Suppressor macrophage treated with lipopolysaccharide for 4 hours (primary cell): ENCODE measurements at places on chromosomes 2 and 18.

- no peak for DNase-seq
Observed at GRCh38 chr2:69561101-69561500, 82.4 kb downstream of the AAK1 start.

- DNase-seq, result no peak
Observed at GRCh38 chr2:200742426-200742825, 69.3 kb upstream of the BZW1 start.

DNA sequence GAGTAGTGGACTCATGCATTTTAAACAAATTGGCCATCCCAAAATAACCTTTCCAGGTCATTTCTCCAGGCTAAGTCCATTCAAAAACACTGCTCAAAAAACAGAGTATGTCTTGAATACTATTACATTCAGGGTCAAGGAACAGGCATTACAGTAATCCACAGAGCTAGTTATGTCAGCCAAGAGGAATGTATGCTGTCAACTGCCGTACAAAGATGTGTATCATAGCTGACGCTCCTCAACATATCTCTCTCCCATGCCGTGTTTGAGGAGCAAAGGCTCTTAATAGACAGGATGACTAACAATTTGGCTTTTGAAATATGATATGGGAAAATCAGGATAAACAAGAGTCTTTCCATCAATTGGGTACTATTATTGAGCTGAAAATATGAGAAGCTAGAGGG is 68.8 kb upstream of the KCTD1 start:
- DNase-seq, result no peak

GRCh38 chr2:172079838-172080640 is 5.3 kb upstream of the DLX1 start:
- DNase-seq, result peak; percentile 70

GRCh38 chr2:47618272-47618552 is 164.7 kb upstream of the MSH6 start:
- DNase-seq, result no peak

GRCh38 chr2:19363474-19363778 is 5.0 kb upstream of the OSR1 start:
- no peak for DNase-seq

GRCh38 chr2:162090109-162090508 is 16.1 kb upstream of the DPP4 start:
- DNase-seq, result no peak

- DNase-seq, result no peak
Observed at GRCh38 chr2:14816069-14817060, 183.8 kb downstream of the LRATD1 start.

DNA sequence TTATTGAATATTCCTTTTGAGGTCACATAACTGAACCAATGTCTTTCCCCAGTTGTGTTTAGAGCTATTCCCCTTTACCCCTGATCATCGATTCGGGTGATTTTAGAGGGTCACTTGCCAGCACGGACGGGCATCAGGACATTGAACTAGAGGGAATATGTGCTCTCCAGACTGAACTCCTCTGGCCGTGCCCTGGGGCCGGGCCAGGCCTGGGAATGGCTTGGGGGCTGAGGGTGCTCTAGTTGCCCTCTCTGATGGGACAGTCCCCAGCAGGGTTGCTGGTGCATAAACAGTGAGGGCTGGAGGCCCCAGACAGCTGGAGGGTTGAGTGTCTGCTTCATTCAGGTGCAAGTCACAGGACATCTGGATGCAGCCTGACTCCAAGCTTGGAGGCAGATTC is 90.7 kb downstream of the SMIM21 start:
- DNase-seq, result no peak

DNA sequence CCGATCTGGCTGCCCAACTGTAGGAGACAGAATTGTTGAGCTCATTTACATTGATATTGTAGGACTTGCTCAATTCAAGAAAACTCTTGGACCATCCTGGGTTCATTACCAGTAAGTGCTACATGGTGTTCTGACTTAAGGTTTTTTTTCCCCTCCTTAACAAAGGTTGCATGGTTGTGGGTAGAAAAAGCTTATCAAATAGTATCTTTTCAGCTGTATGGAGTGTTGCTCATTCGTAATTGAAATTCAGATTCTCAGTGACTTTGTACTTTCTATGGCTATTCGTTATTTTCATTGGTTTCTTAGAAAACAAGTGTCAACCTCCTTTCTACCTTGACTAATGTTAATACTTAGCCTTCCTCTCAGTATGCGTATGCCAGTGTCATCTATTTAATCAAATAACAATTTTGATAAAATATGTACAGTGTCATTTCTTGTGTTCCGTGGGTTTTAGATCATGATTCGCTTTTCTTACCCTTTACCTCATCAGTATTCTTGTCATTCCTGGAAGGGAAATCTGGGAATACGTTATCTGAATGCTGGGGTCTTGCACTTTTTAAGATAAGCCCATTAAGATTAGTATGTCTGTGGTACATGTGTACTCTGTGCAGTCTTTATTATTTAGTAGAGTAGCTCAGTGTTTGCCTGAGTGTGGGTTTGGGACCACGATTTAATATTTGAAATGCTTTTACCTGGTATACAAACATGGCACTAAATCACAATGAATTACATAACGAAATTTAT is 91.3 kb downstream of the MGAT5 start:
- DNase-seq, result no peak

- DNase-seq, result no peak
Observed at GRCh38 chr2:197157879-197158537, 152.6 kb downstream of the ANKRD44 start.

DNA sequence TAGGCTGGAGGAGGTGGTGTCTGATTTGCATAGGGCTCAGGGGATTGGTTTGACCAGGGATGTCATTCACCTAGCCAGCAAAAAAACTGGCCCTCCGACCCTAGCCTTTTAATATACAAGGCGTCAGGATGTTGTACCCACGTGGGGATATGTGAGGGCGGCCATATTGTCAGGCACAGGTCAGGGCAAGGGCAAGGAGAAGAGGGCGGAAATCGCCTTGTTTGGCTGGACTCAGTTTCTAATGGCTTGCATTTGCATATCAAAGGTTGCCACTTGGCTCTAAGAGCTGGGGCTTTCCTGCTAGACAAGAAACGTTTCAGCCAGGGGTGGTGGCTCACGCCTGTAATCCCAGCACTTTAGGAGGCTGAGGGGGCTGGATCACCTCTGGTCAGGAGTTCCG is 24.9 kb upstream of the PDCL3 start:
- no peak for DNase-seq

DNA sequence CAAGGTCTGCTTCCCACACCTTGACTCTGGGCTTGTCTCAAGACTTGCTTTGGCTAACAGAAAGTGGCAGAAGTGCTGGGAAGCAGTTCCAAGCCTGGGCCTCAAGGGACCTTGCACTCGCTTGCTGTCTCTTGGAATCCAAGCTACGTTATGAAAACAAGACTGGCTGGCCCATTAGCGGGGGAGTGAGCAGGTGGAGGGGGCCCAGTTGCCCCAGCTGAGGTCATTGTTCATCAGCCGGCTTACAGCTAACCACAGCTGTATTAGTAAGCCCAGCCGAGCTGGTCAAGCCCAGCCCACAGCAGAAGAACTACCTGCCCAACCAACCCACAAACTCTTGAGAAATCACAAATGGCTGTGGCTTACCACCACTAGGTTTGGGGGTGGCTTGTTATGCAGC is 63.1 kb downstream of the MARCO start:
- no peak for DNase-seq

DNA sequence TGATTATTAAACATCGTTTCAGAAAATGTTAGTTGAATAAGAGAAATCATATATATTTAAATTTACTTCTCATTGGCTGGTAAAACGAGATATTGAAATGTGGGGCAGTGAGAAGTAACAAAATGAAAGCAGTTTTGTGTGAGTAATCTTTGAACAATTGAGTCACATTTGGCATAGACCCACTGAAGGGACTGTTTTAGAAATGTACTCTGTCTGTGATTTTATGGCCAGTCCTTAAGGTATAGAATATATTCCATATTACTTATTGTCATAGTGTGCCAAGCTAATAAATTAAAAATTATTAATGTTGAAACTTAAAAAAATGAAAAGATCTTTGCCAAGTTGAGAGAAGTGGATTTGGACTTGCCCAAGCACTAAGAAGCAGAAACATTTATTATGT is 222.4 kb upstream of the COL3A1 start:
- DNase-seq, result no peak

DNA sequence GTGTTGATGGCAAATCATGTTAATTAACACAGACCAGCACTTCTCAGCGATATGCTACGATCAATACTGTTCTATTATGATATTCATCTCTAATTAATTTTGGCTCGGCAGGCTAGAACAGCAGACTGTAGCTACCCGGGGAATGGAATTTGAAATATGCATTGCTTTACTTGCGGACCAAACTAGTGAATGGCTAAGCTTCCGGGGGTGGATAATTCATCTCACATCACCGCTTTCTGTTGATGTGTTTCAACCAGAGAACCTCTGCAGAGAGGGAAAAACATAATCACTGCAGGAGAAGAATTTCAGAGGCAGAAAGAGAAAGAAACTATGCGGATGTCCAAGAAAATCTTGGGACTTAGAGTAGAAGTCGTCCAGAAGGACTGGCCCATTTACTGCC is 490.9 kb downstream of the STK39 start:
- no peak for DNase-seq

GRCh38 chr2:218381916-218382366 is at the start of gene SLC11A1:
Gene SLC11A1 (plus strand): TSS chr2:218382273. CDS start chr2:218382369, 96 bp downstream.
- peak; percentile 93 for DNase-seq

DNA sequence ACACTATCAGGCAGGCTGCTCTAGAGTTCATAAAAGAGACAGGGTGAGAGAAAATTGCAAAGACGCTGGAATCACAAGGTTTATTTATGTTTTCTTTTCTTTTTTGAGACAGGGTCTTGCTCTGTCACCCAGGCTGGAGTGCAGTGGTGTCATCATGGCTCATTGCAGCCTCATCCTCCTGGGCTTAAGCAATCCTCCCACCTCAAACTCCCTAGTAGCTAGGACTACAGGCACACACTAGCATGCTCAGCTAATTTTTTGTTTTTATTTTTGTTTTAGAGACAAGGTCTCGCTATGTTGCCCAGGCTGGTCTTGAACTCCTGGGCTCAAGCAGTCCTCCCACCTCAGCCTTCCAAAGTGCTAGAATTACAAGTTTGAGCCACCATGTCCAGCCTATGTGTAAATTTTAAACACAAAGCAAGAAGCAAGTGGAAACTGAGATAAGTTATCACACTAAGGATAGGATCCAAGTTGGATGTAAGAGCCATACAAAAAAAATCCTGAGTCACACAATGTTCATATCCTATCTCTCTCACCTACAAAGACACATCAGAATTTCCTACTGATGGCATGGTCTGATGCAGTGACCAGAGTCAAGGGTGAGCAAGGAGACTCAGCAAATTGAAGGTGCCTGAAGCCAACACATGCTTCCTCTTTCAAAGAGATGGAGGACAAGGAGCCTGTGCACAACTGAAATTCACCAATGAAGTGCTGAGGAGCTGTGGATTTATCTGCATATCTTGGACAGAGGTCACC is 31.4 kb downstream of the MYL12B start:
- no peak for DNase-seq

DNA sequence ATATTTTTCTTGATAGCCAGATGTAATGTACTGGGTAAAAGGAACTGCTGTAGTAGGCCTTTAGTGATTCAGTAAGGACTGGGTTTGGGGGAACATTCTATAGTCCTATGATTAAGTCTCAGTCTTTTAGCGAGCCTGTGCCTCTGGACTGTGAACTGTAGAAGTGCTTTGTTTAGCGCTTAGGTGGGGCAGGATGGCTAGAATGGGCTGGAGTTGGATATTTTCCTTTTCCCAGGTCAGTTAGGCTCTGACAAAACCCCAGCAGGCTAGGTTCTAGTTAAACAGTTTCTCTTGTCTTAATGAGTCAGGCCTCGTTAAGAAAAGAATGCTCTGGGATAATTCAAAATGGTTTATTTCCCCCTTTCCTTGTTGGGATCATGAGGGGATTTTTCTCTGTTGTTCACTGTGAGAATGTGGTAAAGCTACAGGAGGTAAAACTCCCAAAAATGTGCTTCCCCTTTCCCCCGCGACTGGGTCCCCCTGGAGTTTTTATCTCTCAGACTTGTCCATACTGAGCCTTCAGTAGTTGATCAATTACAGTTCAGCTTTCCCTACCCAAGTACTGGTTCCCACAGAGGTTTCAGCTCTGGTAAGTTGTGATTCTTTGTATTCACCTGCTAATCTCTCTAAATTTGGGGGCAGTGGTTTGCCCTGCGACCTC is 31.5 kb downstream of the EHBP1 start:
- DNase-seq, result no peak

DNA sequence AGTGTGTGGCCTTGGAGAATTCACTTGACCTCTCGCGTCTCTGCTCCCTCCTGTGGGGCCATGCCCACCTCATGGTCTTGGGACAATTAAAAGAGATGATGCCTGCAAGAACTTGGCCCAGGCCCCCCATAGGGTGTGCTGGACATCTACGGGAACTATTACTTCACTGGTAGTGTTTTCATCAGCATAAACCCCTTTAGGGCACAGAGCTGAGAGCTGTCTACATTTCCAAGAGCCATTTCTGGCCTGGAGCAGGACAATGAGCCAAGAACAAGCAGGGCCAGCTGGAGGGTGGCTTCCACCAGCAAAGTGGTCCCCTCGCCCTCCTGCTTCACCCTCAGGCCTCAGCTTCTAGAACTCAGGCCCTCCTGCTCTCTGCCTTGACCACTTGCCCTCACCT is 232.3 kb downstream of the ZBTB7C start:
- no peak for DNase-seq

- peak; percentile 6 for DNase-seq
Observed at GRCh38 chr18:23106575-23106974, 28.7 kb upstream of the CABLES1 start.

DNA sequence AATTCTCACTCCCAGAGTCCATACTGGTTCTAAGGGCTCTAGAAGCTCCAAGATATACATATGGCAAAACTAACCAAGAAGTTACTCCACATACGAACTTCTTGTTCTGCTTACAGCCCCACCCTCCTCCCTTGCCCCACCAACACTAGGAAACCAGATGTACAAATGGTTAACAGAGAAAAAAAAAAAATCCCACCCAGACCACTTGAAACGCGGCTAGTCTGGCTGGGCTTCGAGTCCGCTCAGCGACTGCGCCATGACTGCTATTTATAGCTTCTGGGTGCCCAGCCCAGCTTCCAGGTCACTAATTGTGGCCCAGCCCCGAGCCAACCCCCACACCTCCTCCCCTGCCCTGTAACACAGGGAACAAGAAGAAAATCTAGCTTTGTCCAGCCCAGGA is 47.0 kb upstream of the IHH start:
- DNase-seq, result no peak

- DNase-seq, result no peak
Observed at GRCh38 chr2:146807568-146808168, 1037.2 kb upstream of the ACVR2A start.

GRCh38 chr2:17869128-17869527 is 9.3 kb upstream of the KCNS3 start:
- DNase-seq, result peak; percentile 29

- DNase-seq, result no peak
Observed at GRCh38 chr18:48194591-48195181, 214.5 kb downstream of the ZBTB7C start.

- DNase-seq, result no peak
Observed at GRCh38 chr2:226665306-226665831, 134.3 kb downstream of the IRS1 start.

DNA sequence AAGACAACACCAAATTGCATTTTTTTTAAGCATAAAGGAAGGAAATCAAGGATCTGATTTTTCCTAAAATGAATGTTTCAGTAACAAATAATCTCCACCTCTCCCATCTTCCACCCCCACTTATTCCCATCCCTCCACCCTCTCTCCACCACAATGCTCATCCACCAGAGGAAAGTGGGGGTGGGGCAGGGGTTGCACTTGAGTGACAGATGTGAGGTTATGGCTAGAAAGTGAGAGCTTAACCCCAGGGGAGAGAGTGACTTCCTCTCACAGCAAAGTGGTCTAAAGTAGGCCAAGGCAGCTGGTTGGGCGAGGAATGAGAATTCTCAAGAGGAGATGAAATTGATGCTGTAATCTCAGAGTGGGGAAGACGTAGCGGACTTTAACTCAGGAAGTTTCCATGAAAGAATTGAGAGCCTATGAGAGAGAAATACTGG is 104.7 kb downstream of the HNRNPLL start:
- no peak for DNase-seq
